ENCODE measurements at places on chromosomes 13 and 19. TPM values are rescaled to one million over a fixed set of nuclear protein-coding genes. Genes with fewer than 3 reads are reported as not detected.

The ZNF569 gene
- 2.5 TPM for total RNA-seq

The PNMA8B gene
- total RNA-seq, result 0.29 TPM

The CEACAM16 gene
- total RNA-seq, result not detected

The SYNE4 gene
- total RNA-seq, result 3.9 TPM

The LPAR6 gene
- 14.5 TPM for total RNA-seq

The PSMD8 gene
- 75.1 TPM for total RNA-seq

The ZNF558 gene
- total RNA-seq, result 9.6 TPM

Measured in right lobe of liver (tissue), 6 donors.